ENCODE measurements at places on chromosomes 13 and 19.

DNA sequence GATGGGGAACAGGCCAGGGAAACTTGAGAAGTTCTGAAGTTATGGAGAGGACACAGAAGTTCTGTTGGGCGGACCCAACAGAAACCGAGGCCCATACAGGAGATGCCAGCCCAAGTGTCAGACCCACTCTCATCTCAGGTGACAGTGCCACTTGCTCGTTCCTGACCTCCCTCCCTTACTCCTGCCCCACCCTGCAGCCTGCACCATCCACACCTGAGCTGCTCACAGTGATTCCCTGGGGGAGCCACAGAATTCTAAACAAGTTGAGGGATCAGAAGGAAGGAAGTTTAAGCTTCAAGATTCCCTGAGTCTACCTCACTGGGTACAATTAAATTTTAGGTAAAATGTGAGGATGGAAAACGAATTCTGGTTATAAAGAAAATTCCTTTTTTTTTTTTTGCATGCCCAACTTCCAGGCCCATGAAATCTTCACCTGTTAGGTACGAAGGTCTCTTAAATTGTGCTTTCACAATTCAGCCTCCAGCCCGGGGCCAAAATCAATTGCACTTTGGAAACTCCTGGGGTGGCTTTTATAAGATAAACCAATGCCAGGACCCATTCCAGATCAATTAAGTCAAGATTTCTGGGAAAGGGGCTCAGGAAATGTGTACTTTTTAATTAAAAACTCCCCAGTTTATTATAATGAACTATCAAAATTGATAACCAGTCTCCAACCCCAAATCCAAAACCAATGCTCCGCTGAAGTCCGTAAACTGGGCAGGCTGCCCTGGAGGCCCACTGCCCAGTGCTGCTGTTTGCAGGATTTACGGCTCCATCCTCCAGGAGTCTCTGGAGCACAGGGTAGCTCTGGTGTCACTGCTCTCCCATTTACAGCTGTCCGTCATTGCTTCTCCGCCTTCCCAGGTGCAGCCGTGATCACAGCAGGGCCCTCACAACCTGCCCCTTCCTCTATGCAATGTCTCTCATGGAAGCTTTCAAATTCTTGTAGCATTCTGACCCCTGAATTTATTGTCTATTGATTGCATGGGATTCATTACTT, 643.5 kb downstream of the UQCRFS1 start:
- DNase-seq: no peak

- no peak for DNase-seq
Observed at GRCh38 chr19:43229315-43229714, 23.9 kb upstream of the PSG4 start.

GRCh38 chr13:48808683-48809082, 155.0 kb downstream of the CYSLTR2 start:
- DNase-seq: no peak

DNA sequence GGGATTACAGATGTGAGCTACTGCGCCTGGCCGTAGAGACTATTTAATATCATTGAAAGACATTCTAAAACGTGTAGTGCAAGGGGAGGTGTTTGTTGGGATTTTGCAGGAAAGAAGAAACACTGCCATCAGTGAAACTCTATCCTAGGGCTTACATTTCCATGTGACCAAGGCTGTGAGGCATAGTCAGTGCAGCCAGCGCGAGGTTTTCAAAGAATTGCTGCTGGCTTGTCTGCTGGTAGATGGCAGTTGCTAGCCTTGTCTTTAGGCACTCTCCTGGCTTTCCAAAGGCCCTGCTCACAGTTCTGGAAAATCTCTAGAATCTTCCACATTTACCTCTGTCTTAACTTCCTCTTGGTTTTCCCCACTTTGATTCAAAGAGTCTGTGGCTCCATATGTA, 77.5 kb downstream of the GPC6 start:
- DNase-seq: no peak

- DNase-seq: no peak
Observed at GRCh38 chr19:21321134-21321533, 8.1 kb downstream of the ZNF708 start.

GRCh38 chr19:49084206-49085019, 838 bp upstream of the SNRNP70 start:
- no peak for DNase-seq

DNA sequence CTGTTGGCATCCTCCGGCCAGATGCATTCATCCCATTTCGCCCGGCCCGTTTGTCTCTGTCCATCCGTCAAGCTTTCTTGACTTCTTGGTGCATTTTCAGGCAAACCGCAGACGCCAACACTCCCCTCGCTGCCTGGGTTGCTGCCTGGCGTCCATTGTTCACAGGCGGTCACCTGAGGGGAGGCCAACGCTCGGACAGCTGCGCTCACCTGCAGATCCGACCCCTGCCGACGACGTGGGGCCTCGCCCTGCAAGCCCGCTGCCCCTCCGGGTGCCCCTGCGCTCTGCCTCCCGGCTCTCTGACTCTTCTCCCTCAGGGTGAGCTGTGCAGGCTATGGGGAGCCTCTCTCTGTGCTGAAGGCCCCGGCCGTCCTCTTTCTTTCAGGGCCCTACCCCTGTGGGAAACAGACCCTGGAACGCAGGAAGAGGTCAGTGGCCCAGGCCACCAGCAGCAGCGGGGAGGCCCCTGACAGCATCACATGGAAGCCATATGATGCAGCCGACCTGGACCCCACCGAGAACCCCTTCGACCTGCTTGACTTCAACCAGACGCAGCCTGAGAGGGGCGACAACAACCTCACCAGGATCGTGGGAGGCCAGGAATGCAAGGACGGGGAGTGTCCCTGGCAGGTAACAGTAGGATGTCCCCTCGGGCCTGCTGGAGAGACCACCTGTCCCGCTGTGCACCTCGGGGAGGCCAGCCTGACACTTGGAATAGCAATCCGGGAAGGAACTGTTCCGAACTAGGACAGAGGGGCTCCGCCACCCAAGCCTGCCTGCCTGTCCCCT, 14.8 kb upstream of the PROZ start:
- no peak for DNase-seq

Measured in CD4-positive, alpha-beta T cell treated with Interleukin-4 for 4 hours (primary cell).